PC-9 (cell line): ENCODE measurements at places on chromosomes 7 and 10. TPM values are rescaled to one million over a fixed set of nuclear protein-coding genes. Genes with fewer than 3 reads are reported as not detected.

DYDC2 gene
- not detected in 2 replicates for total RNA-seq

IRF5 gene
- total RNA-seq, result 3.4 and 5.8 TPM in 2 replicates

CHAT gene
- not detected in 2 replicates for total RNA-seq

TBL2 gene
- total RNA-seq, result 43.9 and 49.2 TPM in 2 replicates

FLNC gene
- total RNA-seq, result 75.5 and 96.6 TPM in 2 replicates

NUDCD3 gene
- total RNA-seq, result 149 and 158 TPM in 2 replicates

HKDC1 gene
- 173 and 178 TPM in 2 replicates for total RNA-seq

DNA sequence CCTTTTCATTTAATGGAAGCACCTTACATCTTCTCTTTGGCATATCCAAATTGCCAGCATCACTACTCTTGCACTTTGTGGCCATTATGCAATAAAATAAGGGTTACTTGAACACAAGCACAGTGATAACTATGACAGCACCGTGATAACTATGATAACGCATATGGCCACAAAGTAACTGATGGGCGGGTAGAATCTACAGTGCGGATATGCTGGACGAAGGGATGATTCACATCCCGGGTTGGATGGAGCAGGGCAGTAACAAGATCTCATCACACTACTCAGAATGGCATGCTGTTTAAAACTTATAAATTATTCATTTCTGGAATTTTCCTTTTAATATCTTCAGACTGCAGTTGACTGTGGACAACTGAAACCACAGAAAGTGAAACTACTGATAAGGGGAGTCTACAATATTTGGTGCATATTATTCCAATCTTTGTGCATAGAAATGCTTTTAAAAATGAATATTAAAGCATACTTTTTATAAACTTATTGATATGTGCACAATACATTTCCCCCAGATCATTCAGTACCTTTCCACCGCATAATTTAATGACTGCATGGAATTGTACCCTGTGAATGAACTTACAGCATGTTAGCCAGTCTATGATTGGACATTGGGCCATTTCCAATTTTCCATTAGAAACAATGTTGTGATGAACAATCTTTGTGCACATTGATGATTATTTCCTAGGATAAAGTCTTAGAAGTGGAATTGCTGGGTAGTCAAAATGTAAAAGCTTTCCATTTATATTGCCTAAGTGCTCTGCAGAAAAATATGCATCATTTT lies 136.4 kb downstream of the WNT2 start:
- DNase-seq, result no peak

GRCh38 chr10:67127441-67127840 lies 201.6 kb downstream of the LRRTM3 start:
- no peak for DNase-seq

DNA sequence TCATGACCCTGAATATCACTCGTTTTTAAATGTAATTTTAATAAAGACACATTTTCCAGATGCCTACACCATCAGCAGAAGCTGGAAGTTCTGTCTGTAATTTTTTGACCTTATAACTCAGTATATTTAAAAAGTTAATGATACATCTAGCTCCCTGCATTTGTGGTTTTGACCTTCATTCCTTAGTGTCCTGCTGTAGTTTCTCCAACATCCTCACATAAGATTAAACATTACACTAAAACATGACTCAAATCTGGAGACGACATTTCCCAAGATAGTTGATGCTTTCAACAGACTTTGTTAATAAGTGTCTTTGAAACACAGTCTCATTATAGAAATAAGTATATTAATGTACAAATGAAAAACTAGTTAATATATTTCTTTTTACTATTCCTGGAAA lies 363.1 kb downstream of the POM121L12 start:
- no peak for DNase-seq

DNA sequence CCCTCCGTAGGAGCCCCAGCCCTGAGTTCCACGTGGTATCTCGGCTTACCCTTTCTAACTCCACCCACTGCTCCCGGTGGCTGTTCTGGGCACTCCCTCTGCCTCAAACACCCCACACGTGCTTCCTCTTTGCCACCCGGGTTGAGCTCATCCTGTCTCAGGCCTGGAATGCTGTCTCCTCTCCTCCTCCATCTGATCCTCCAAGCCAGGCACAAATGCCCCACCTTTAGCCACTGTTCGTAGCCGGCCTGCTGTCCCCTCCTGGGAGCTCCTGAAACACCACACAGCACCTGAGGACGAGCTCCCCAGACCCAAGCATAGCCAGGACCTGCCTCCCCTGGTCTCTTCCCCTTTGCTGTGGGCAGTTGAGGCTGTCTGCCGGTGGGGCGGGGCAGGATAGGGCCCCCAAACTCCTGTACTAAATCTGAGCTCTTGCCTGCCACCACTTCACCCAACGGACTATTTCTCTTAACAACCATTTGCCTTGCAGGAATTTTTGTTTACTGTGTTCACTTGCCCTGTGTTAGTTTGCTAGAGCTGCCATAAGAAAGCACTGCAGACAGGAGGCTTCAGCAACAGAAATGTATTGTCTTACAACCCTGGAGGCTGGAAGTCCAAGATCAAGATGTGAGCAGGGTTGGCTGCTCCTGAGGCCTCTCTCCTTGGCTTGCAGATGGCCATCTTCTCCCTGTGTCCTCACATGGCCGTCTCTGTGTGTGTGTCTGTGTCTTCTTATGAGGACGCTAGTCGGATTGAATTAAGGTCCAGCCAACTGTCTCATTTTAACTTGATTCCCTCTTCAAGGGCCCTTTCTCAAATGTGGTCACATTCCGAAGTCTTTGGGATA lies 58.3 kb upstream of the SHH start:
- DNase-seq, result no peak

- DNase-seq, result no peak
These were observed 644 bp downstream of the SORBS1 start for GRCh38 chr10:95560278-95561176.

DNA sequence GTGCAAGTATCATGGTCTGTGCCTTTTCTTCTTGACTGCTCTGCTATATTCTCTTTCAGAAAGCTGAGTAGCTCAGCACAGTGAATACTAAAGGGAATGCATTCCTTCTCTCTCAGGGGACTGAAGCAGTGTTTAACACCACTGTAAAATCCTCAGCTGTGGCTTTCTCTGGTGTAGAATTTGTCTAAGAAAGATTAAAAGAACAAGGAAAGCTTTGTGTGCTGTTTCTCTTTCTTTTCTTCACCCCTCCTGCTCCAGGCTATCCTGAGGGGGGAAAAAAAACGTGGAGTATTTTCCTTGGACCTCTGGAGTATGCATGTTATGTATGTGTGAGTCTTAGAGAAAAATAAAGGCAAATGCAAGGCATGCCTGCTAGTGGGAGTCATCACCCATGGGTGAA lies 383.9 kb downstream of the AUTS2 start:
- DNase-seq, result no peak

- DNase-seq, result no peak
These were observed 359.2 kb downstream of the PHF14 start for GRCh38 chr7:11332865-11333228.

DNA sequence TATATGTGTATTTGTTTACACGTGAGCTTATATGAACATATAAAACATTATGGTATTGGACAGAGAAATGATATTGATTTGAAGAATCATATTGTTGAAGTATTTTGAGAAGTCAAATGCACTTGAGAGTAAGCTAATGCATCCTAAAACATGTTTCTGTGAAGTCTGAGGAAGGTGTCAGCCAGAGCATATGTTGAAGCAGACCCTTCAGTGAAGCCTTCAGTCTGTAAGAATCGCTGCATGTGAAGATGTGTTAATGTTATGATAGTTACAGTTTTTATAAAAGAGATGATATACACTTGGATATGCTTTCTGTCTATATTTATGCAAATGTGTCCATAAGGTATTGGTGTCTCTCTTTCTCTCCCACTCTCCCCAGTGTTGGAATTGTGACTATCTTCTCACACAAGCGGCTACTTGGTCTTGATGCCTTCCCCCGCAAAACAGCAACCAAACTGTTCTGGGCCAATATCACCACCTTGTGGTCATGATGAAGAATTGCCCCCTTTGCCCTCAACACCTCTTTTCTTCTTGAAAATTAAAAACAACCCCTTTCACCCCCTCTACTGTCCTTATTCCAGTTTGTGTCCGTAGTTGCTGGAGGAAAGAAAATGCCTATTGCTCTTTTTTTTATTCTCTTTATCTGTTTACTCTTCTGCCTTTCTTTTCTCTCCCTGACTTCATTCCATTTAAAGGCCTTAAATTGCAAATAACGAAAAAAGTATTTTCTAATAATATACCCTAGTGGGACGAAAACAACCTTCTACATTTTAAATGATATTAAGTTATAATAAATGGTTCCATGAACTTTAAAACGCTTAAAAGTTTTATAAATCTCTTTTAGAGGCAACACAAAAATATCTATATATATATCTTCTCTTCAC lies 64.9 kb downstream of the IKZF1 start:
- no peak for DNase-seq

- no peak for DNase-seq
These were observed 223.1 kb upstream of the PPP2R2D start for GRCh38 chr10:131677671-131678070.

DNA sequence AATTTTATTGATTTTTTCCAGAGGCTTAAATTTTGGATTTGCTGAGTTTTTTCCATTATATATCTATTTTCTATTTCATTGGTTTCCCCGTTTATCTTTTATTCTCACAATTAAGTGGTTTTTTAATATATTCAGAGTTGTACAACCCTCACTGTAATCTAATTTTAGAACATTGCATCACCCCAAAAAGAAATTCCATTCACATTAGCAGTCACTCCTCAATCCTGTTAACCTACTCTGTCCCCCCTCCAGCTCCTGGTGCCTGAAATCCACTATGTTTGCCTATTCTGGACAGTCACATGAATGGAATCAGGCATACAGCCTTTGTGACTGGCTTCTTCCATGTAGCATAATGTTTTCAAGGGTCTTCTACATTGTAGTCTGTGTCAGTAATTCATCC lies 55.8 kb upstream of the ITGA8 start:
- no peak for DNase-seq

DNA sequence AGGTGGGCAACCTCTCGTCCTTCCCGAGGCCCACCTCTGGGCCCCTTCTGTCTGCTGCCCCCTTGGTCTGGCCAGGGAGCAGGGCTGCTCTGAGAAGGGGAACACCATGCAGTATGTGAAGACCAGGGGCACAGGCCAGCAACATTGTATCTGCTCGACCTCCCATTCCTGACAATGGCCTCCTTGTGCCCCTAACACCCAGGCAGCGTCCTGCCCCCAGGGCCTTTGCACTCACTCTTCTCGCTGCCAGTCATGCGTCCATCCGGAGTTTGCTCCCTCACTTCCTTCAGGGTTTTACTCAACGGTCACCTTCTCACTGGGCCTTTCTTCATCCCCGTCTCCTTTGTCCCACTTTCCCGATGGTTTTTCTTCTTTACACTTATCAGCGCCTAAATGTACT lies 232.9 kb upstream of the GRB10 start:
- no peak for DNase-seq

DNA sequence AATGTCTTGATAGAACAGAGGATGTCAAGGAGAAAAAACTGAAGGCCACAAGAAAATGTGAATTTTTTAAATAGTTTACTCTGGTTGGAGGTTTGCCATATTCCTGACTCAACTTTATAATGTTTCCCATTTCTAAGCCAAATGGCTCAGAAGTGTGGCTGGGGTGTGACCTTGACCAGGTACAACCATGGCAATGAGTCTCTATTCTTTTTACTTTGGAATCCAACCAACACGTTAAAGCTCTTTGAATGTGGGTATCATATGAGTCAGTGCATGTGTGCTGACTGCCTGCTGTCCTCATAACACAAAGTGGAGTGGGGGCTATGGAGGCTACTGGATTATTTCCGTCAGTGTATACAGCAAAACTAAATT lies 33.5 kb upstream of the DLD start:
- DNase-seq, result no peak

GRCh38 chr10:12934777-12935176 lies 66.7 kb downstream of the CCDC3 start:
- DNase-seq, result peak; percentile 38

DNA sequence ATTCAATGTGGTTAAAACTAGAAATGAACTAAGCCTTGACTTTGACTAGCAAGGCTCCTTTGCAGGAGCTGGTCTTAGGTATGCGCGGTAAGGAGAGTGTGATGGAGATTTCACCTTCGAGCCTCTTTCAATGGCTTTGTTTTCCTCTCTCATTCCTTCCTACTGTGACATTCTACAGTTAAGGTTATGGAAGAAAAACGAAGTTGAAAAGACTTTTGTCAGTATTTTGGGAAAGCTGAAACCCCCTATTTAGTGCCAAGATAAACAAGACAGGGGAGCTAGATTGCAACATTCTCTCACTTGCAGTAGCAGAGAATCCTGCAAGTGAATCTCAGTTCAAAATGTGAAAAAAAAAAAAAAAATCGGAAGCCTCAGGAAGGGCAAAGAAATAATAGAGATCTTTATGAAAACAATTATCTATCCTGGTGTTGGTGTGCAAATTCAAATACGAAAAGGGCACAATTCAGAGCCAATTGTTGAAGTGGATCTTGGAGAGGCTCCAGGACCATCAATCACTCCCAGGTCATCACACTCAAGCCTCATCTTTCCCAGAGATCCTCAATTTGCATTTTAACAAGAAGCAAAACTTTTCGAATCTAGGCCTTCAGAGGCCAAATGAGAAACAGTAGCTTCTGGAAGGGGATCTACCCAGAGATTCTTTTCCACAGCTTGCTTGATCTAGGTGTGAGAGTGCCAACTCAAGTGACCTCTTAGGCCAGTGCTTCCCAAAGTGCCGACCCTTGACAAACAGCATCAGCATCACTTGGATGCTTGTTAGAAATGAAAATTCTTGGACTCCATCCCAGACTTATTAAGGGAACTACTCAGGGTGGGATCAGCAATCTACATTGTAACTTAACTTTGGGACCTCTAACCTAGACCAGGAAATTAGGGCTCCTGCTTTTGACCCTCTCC lies 163.8 kb downstream of the INHBA start:
- DNase-seq, result no peak

- DNase-seq, result no peak
These were observed 111.5 kb downstream of the HDAC9 start for GRCh38 chr7:18607025-18607424.

DNA sequence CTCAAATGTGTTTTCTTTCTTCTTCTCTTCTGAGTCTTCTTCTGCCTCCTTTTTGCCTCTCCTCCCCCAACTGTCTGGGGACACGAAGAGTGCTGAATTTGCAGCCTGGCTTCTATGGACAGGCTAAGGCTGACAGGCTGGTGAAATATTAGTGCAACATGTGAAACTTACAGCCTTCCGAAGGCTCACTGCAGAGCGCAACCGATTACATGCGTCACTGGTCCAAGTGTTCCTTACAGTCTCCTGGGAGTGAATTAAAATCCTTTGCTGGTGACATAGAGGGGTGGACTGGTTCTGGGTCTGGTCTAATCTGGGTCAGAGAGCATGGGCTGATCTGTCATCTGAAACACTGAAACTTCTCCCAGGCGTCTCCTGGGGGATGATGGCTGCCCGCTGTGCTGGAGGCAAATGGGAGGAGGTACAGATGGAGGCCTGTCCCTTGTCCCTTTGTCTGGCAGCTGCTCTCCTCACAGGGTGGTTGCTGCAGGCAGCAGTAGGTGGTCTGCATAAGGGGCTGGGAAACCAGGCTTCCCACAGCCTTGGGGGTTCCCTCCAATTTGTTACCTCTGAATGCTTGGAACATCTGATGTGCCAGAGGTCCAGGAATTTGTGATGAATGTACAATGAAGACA lies 143.8 kb upstream of the BMPER start:
- DNase-seq, result no peak

- DNase-seq, result no peak
These were observed 34.5 kb downstream of the FAM25A start for GRCh38 chr10:87054373-87055295.
